Stimulated activated CD4-positive, alpha-beta T cell treated with anti-CD3 and anti-CD28 coated beads, Interleukin-1b, Interleukin-23, amount 100 ng/mL, for 1 hour (primary cell): ENCODE measurements at places on chromosomes 12 and 14.

GRCh38 chr12:48151103-48151771 is 6.1 kb downstream of the ASB8 start:
- no peak for DNase-seq

- no peak for DNase-seq
Observed at GRCh38 chr14:98334186-98334585, 937.8 kb downstream of the BCL11B start.

- DNase-seq = no peak
Observed at GRCh38 chr14:65588426-65589140, 176.1 kb downstream of the FUT8 start.

- DNase-seq = no peak
Observed at GRCh38 chr14:69635981-69636639, 24.7 kb downstream of the SUSD6 start.

DNA sequence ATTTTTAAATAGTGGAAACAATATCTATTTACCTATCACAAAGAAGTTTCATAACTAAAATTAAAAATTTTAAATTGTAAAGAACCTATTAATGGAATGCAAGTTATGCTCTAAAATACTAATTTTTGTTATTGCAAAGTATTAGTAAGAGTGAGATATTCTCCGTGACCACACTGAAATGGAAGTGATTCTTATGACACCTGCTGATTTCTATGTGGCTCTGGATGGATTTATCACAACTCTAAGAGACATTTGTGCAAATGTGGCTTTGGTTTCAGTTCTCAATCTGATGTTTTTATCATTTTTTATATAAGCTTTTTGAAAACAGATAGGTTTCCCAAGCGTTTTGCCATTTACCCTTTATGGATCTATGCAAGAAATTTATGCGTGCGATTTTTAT is 497.8 kb downstream of the NAV3 start:
- DNase-seq = no peak

- no peak for DNase-seq
Observed at GRCh38 chr12:109632342-109632741, 58.7 kb downstream of the MVK start.

GRCh38 chr12:26195641-26196420 is 458 bp downstream of the SSPN start:
- no peak for DNase-seq

GRCh38 chr12:62716866-62717525 is 218.0 kb downstream of the PPM1H start:
- DNase-seq = no peak

DNA sequence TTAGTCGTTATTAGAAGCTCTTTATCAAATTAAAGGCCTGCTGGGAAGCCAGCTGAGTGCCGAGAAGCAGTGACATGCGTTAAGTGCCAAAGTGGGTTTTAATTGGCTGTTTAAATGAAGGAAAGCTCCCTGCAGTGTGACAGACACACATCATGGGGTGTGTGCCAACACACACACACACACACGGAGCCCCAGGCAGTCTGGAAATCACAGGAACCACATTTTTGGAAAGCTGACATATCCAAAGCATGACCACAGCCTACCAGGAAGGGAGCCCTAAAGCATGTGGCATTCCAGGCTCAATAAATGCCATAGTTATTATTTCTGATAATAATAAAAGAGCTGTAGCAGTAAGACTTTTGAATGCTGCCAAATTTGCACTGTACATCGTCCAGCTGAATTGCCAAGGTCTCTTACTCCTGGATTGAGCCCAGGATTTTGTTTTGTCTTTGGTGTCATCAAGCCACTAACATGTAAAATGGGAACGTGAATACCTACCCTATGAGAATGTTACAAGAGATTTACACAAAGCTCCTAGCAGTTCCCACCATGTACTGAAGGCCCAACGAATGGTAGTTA is 135.1 kb downstream of the TMEM30B start:
- DNase-seq = no peak
